ENCODE measurements at places on chromosomes 5 and 9. TPM values are rescaled to one million over a fixed set of nuclear protein-coding genes. Genes with fewer than 3 reads are reported as not detected.

POU5F2 gene
- total RNA-seq: 2.7 TPM

NME5 gene
- total RNA-seq: not detected

SLC25A51 gene
- total RNA-seq: 13.3 TPM

TCOF1 gene
- total RNA-seq: 33.6 TPM

LTC4S gene
- 14.8 TPM for total RNA-seq

IER5L gene
- total RNA-seq: 13.4 TPM

NEUROG1 gene
- not detected for total RNA-seq

ENC1 gene
- 10.5 TPM for total RNA-seq

KCNIP1 gene
- total RNA-seq: not detected

MEF2C gene
- total RNA-seq: 15.5 TPM

CAVIN4 gene
- not detected for total RNA-seq

IL17B gene
- total RNA-seq: not detected

CAMK2A gene
- total RNA-seq: not detected

MYMK gene
- total RNA-seq: not detected

PCDHB9 gene
- 0.38 TPM for total RNA-seq

SHOC1 gene
- 1.4 TPM for total RNA-seq

SCGB3A2 gene
- not detected for total RNA-seq

SLC6A7 gene
- 0.88 TPM for total RNA-seq

CXCL14 gene
- total RNA-seq: 157 TPM

FBP1 gene
- 5.8 TPM for total RNA-seq

PAX5 gene
- not detected for total RNA-seq

MUSK gene
- total RNA-seq: 0.56 TPM

SPAAR gene
- 1.2 TPM for total RNA-seq

DBN1 gene
- total RNA-seq: 65.5 TPM

RASGRF2 gene
- 1.1 TPM for total RNA-seq

Measured in lower leg skin (tissue), 4 donors.